ENCODE measurements at places on chromosomes 3 and 15.
A peak's percentile ranks its signal among the peaks of the same experiment; 100 is the strongest.

GRCh38 chr3:160253298-160253697 is 28.1 kb downstream of the C3orf80 start:
- no peak for DNase-seq

DNA sequence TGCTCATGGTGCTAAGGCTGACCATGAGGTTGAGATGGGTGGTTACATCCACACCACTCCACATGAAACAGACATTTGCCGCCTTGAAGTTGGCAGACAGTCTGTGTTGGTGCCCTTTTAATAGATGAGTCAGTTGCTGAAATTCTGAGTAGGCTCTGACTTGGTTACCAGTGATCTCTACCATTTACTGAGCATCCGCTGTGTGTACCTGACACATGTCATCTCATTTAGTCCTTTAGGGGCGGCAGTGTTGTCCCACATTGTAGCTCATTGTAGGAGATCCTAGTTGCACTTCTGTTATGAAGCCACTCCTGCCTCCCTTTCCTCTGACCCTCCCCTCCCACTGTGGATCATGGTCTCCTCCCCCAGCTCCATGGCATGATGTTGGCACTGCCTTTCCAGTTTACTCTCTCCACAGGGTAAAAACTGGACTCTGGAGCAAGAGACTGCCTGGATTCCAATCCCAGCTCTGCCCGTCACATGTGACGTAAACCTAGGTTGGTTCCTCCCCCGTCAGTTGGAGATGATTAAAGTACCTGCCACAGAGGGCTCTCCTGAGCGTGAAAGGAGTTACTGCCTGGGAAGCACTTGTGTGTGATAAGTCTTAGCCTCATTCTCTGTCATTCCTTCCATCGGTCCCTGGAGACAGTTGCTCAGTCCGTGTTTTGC is 21.6 kb downstream of the SLCO3A1 start:
- DNase-seq, result no peak

DNA sequence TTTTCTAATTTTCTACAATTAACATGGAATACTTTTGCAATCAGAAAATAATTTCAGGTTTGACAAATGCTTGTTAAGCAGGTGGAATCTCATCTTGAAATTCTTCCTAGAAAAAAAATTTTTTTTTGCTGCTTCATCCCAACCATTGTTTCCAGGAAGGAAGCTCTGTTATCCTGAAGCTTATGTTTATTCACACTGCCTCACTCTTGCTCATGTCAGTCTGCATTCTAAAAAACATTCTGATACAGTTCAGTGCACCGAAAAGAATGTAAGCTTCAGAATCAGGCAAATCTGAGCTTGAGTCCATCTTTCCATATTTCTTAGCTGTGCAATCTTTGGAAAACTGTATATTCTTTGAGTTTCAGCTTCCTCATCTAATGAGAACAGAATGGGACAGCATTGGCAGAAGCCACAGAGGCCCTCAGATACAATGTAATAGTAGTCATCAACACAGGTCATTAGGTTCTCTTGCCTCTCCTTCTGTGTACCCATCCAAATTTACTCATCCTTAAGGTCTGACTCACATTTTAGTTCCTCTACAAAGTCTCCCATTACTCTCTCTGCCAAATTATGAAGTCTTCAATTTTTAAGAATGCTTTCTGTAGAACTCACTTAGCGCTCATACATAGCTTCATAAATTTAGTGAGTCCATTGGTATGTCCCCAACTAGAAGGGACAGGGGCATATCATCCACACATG is 881.8 kb upstream of the NR2F2 start:
- no peak for DNase-seq

DNA sequence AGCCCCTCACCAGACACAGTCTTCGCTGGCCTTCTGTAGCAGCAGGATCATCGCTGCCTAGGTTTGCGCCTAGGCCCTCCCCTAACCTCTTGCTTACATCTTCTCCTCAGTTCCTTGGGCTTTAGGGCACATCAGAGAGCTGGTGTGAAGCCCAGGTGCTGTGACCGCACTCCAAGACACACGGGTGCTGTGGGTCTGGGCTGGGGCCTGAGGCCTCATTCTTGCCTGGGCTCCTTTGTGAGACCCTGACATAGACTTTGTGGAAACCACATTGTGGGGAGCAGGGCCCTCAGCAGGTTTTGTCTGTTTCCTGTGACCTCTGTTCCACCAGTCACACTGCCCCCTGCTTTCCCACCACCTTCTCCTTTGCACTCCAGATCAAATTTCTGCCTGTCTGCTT is 8.0 kb downstream of the AMIGO3 start:
- no peak for DNase-seq

DNA sequence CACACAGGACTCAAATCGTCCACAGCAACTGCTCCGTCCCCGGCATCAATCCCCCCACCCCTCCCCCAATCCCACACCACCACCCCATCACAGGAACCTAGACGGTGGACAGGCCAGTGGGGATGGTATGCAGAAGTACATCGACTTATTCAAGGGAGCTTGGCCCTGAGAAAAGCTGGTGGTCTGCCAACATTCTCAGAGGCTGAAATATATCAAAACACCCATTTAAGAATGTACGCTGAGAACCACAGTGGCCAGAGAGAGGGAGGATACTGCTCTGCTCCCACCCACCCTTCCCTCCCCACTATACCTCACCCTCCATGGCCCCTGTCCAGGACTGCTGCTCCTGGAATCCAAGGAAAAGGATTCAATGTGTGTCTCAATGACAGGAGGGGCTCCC is 12.4 kb upstream of the USP3 start:
- no peak for DNase-seq

- DNase-seq, result no peak
Measured at GRCh38 chr3:195746346-195746745, 25.6 kb downstream of the MUC20 start.

DNA sequence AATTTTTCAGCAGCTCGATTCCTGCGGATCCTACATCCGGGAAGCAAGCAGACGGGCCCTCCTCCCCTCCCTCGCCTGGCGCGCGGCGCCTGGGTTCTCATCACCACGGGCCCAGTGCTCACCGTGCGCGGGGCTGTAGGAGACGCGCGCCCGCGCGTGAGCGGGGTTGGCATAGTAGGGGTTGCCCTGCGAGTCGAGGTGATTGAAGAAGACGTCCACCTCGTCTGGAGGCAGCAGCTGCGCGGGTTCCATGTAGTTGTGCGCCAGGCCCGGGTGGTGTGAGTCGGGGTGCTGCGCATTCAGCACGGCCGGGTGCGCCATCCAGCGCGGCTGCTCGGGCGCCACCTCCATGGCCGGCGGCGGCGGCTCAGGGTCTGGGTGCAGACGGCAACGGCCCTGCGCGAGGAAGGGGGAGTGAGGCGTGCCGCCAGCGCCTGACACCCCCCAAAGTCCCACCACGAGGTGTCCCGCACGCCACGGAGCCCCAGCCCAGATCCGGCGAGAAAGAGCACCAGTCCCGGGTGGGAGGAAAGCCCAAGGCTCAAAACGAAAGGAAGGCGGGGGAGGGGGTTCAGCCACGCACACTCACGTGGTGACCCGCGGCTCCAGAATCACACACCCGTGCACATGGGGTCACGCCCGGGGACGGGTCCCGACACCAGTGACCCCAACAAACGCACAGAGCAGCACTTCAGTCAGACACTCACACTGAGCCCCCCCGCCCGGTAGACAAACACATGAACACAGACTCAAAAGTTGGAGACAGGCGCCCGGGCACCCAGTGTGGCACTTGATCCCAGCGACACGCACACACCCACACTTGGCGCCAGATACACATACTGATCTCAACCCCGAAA is 6.1 kb downstream of the GATA2 start:
- peak; percentile 43 for DNase-seq

GRCh38 chr3:49629866-49630265 is 44.3 kb upstream of the APEH start:
- no peak for DNase-seq

DNA sequence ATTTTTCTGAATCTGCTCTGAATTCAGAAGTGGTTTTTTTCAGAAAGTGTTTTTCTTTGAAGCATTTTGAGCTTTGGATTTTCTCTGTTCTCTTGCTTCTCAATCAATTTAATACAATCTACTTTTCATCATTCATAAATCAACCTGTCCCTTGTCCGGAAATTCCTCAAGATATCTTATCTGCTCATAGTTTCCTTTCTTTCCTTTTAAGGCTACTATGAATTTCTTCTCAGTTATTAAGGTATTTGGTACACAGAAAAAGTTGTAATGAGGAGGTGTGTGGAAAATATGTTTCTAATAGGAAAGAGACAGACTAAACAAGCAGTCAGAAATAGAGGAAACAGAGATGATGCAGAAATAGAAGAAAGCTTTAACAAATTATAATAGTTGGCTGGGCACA is 14.4 kb downstream of the CGGBP1 start:
- no peak for DNase-seq

- no peak for DNase-seq
Measured at GRCh38 chr3:107216711-107217110, 160.5 kb upstream of the CCDC54 start.

DNA sequence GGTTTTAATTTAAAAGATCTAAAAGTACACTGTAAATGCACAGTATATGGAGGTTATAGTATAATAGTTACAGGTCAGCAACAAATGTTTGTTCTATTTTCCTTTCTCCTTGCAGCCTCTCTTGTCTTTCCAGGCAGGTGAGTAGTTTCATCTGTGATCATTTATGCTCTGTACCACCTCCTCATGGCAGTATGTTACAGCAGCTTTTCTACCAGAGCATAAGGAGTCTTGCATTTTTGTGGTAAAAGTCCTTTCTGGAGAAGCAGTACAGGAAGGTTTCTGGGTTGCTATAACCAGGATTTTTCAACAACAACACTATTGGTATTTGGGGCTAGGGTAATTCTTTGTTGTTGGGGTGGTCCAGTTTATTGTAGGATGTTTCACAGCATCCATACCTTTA is 59.5 kb downstream of the ZNF609 start:
- DNase-seq, result no peak

GRCh38 chr3:65343736-65344135 is 655.9 kb upstream of the ADAMTS9 start:
- DNase-seq, result no peak

- DNase-seq, result no peak
Measured at GRCh38 chr3:106688464-106688863, 688.8 kb upstream of the CCDC54 start.

DNA sequence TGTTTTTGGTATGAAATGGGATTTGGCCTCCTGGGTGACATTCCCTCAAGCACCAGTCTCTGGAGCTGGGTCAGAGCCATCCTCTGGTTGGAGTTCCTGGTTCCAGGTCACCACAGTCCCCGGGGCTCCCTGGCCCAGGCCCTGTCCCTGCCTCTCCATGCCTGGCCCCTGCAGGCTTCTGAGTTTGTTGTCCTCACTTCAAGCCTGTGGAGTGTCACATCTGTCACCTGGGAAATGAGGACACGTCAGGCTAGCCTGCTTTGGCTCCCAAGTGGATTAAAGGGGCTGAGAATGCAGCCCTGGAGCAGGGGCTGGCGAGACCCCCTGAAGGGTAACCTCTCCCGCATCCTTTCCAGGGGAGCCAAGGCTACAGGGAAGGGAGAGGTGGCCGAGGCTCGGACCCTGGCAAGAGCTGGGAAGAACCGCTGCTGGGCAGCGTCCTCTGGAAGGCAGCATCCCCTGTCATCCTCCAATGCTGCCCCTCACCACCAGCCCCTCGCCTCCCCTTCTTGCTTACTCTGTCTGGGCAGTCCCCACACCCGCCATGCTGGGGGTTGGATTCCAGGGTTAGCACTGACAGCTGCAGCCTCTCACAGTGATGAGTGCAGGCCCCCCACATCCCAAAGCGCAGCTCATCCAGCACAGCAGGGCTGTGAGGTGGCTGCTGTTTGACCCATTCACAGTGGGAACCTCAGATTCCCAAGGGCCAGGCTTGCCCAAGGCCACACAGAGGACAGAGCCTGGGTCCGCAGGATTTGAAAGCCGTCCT is 75.5 kb upstream of the IQSEC1 start:
- no peak for DNase-seq

GRCh38 chr15:39404767-39405181 is 176.1 kb upstream of the THBS1 start:
- no peak for DNase-seq

- no peak for DNase-seq
Measured at GRCh38 chr15:28990390-28990789, 104.6 kb downstream of the APBA2 start.

- DNase-seq, result no peak
Measured at GRCh38 chr3:146164071-146164470, 3.1 kb upstream of the PLOD2 start.

- DNase-seq, result no peak
Measured at GRCh38 chr3:100005665-100006393, 108.5 kb downstream of the FILIP1L start.

GRCh38 chr15:60651101-60651500 is 172.2 kb upstream of the ICE2 start:
- no peak for DNase-seq

DNA sequence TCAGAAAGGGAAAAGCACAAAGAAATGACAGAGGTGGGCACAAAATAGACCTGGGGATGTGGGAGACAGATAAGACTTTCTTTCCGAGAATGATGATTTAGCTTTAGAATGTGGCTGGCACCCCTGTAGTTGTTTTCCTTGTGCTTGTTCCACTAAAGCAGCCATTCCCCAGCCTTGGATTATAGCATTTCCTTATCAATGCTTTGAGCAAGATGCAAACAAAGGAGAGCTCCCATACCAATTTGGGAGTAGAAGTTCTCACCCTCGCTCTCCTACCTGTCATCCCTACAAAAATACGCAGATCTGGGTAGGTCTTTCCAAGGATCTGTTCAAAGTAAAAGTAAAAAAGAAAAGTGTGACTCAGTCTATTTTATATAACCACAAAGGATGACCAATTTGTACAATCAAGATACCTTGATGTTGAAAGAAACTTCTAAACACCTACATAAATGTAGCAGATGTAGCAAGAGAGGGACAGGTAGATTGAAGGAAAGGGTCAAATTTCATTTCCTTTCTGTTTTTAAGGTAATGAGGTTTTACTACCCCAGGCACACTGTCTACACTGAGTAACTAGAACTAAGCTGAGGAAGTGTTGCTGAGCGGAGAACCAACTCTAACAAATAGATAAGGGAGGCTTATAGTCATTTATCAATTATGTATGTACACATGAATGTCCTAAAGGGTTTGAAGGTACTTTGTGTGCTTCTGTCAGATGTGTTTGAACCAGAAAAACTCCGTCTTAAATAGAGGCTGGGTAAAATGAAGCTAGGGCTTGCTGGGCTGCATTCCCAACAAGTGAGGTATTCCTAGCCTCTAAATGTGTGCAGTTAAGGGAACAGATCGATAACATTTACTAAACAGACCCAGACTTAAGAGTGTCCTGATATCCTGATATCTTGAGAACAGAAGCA is 91.1 kb upstream of the LRRN1 start:
- no peak for DNase-seq

All from KBM-7 (cell line).